Stimulated activated CD8-positive, alpha-beta memory T cell treated with anti-CD3 and anti-CD28 coated beads, Interleukin-2, amount 100 ng/mL, for 1 hour (primary cell): ENCODE measurements at places on chromosomes 13 and 19.

- DNase-seq = peak; percentile 24
These were observed 5.7 kb downstream of the COMP start for GRCh38 chr19:18785179-18786124.

- DNase-seq = no peak
These were observed 288.9 kb downstream of the KCNRG start for GRCh38 chr13:50303963-50304721.

- DNase-seq = no peak
These were observed 51.5 kb downstream of the KDM4B start for GRCh38 chr19:5020368-5020767.

DNA sequence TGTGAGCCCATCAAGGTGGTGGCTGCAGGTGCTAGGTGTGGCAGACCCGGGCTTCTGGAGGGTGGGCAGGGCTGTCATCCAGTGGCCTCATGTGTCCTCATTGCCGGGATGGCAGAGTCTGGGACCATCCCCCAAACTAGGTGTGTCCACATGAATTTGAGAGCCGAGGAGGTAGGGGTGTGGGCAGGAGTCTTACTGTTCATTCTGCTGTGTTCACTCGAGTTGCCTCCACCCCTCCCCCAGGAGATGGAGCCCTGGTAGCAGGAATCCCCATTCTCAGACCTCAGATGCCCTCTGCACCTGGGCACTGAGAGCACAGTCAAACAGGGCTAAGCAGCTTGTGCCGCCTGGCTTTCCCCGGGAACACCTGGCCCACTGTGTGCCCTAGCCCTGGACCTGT is 22.4 kb downstream of the NAXD start:
- no peak for DNase-seq

DNA sequence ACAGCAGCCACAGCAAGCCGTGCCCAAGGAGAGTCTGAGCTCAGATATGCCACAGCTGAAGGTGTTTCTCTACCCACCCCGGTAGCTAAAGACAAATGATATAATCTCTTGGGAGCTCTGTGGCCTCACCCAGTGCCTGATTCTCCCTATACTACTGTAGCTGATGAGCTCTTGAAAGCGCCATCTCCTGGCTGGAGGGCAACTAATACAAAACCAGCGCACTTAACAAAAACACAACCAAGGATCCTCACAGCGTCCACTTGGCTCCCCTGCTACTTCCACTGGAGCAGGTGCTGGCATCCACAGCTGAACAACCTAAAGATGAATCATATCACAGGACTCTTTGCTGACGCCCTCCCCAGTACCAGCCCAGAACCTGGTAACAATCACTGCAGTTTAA is 1212.0 kb downstream of the PCDH17 start:
- no peak for DNase-seq

DNA sequence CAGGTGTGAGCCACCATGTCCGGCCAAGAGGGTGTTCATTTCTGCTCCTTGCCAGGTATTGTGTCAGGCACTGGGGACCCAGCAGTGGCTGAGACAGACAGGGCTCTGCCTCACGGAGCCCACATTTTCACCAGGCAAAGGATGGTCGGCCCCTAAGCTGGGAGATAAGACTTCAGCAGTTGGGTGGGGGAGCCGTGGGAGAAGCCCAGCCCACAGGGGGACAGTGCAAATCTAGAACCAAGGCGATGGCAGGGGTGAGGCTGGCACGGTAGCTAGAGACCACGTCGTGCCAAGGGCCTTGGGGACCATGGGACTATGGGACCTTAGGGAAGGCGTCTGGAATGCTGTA is 8.3 kb downstream of the LSR start:
- no peak for DNase-seq

DNA sequence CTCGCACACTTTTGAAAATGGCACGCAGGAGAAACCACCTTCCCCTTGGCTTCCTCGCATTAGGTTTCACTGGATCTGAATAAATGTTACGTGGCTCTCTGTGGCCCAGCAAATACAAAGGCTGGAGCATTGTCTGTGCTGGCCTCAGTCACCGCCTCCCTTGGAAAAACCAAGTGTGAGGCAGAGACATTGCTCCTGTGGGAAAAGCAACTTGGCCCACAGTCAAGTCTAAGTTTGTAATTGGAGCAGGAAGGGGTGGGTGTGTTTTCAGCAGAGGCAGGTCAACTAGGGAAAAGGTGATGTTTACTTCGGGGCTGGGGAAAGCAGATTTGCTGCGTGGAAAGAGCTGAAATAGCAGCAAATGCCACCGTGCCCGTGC is 101.6 kb downstream of the IRS2 start:
- DNase-seq = no peak

- no peak for DNase-seq
These were observed 465.3 kb downstream of the COG6 start for GRCh38 chr13:40120781-40121180.

- no peak for DNase-seq
These were observed 128.4 kb downstream of the SHISA2 start for GRCh38 chr13:25923217-25924085.

DNA sequence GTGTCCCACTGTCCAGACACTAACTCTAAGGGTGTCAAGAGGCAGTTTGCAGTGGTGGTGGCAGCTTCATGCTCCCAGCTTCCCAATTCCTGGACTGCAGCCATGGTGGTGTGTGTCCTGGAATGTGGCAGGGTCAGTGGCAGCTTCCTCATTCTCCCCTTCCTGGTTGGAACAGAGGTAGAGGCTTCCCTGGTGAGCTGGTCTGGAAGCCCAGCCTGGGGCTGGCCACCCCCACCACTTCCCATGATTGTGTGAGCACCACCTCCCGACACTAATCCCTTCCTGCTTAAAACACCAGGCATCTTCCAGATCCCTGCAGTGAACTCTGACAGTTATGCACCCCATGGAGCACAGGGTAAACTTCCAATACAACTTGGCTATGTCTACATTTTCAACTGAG is 134.9 kb downstream of the RAP2A start:
- no peak for DNase-seq

DNA sequence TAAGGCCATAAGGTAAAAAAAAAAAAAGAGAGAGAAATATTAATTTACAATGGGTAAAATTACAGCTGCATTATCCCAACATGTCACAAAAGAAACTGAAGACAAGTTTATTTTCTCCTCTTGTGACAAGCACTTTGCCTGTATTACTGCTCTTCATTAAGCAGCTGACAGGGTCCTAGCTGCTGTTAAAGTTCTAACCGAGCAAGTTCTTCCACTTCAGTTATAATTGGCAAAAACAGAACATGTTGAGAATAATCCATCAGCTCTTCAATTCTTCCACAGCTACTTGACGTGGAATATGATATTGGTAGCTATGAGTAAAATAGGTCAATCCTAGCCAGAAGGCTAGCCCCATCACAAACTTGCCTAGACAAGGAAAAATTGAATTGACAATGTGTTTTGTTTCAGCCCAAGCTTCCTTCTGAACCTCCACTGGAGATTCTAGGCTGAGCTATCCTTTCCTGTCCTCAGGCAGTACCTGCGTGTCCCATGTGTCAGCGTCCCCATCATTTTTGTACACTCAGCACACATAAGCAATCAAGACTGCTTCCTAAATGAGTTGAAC is 32.2 kb upstream of the DOCK9 start:
- no peak for DNase-seq

DNA sequence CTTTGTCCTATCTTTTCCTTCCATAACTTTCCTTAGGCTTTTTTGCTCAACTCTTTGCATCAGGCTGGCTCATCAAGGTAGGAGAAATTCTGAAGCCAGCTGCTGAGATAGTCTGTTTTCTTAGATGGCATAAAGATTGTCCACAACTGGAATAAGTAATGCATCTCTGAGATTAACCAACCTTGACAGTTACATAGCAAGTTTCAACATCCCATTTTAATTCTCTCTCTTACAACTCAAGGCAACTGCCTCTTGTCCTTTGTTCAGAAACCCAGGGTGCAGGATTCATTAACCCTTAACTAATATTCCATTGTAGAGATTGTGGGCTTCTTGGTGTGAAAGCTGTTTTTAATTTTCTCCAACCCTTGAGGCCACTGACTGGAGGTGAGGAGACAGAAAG is 239.2 kb downstream of the LACC1 start:
- no peak for DNase-seq

GRCh38 chr13:51786425-51787265 is 17.3 kb downstream of the DHRS12 start:
- DNase-seq = no peak

DNA sequence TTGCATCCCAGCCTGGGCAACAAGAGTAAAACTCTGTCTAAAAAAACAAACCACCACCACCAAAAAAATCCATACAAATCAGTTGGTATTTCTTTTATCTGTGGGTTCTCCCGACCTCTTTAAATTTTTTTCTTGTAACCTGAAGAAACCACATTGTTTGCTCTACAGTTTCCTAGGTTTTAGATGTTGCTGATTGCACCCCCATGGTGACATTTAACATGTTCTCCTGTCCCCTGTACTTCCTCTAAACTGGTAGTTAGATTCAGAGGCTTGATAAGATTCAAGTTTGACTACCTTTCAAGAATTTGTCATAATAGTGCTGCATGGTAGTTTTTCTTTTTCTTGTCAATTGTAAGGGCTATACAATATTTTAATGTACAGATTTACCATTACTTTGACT is 24.0 kb downstream of the ALG5 start:
- no peak for DNase-seq

DNA sequence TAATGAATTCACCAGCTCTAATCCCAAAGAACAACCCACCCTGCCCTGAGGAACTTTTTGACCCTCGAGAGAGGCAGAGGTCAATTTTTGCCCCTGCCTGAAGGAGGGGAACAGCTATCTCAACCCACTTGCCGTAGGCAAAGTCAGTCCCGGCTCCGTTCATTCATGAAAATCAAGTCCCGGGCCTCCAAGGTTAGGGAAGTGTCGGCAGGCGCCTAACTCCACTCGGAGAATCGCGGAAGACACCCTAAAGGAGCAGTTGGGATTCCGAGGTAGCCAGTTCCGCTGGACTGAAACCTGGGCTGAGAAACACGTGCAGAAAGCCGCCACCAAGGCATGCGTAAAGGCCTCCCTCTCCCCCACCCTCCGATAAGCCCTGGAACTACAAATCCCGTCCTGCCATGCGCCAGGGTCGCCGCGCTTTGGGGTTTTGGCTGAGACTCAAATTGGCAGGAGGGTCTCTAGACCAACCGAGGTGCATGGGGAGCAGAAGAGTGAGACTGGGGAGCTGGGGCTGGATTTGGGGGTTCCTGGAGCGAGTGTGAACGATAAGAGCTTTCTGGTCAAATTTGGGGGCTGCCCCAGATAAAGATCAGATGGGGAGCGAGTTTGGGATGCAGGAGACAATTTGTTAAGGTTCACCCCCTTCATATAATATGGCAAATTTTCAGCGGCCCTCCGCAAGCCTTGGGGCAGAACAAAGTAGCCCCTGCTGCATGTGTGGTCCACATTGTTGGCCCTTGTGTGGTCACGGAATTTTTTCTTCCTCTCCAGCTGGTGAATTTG is at the start of gene TNPO2:
Gene TNPO2 (minus strand): TSS at position 292 of the 786 bp plus-strand sequence. CDS start 2,955 bp downstream, outside the sequence.
- peak; percentile 29 for DNase-seq

DNA sequence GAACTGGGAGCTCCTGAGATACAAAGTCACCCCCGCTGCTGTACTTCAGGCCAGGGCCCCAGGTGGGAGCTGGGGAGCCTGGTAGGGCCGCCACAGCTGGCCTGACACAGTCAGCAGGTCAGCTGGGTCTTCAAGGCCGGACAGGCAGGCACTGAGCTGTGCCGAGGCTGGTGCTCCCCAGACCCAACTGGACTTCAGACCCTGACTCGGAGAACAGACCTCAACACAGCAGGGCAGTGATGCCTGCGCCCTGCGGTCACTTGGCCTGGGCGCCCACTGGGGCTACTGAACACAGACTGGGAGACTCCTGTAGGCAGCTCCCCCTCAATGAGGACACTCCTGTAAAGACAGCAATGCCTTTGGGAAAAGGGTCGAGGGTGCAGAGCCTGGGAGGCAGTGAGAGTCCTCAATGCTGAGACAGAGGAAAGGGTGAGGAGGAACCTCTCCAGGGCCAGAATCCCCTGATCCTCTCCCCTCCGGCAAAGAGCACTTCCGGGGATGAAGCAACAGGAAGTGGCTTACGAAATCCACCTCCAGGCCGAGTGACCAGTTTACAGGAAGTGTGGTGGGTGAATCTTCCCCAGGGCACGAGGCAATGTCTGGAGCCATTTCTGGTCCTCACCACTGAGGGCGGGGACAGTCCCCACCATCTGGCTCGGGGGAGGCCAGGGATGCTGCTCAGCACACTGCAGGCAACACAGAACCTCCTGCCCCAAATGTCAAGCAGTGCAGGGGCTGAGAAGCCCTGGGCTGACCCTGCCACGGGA is 40.8 kb upstream of the ISYNA1 start:
- DNase-seq = no peak

DNA sequence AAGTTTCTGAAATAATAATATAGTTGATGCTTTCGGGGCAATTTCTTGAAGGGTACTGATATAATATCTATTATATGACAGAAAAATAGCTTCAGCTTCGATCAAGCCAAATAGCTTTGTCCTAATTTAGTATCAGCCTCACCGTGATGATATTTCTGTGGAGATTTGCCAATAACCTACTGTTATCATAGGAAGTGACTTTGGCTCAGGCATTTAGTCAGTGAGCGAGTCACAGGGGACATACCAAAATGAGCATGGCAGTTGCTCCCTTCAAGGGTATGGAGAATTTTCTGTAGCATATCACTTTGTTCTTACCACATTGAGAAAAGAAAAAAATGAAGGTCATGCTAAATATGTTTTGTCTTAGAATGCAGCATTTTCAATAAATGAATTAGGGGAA is 767.6 kb upstream of the SLITRK1 start:
- no peak for DNase-seq

GRCh38 chr13:27482983-27483382 is 32.6 kb upstream of the MTIF3 start:
- DNase-seq = no peak

GRCh38 chr13:25840261-25840660 is 211.6 kb downstream of the SHISA2 start:
- no peak for DNase-seq

GRCh38 chr13:64551755-64552154 is 2678.4 kb downstream of the PCDH9 start:
- no peak for DNase-seq

DNA sequence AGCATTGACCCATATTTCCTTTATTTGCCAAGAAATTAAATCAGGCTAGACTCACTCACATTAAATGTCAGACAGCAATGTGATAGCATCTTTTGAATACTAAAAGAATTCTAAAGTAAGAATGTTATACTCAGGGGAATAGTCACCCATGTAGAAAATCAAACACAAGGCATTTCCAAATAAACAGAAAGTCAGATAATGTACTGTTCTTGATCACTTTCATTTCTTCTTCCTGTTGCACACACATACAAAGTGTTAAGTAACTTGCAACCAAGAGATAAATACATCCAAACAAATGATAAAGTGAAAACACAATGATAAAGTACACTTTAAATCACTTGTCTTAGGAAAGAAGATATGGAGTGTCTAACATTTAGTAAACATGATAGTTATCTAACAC is 1366.6 kb upstream of the MIR17HG start:
- no peak for DNase-seq

- DNase-seq = no peak
These were observed 17.3 kb downstream of the SHANK1 start for GRCh38 chr19:50702158-50702870.

DNA sequence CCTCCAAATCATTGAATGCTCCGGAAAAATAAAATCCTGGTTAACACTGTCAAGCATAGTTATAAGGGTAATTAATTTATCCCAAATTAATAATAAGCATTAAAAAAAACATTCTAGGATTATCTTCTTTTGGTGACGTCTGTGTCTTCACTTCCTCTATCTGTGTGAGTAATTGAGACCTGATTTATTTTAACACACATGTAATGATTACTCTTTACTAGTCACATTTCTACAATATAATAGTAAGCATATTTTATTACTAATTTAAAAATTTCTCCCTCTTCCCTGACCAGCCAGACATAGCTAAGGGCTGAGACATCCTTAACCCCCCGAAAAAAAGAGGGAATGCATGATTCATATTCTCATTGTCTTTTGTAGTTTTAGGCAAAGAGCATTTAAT is 2.3 kb downstream of the FNDC3A start:
- DNase-seq = no peak
